ENCODE measurements at places on chromosomes 1 and 21.
A peak's percentile ranks its signal among the peaks of the same experiment; 100 is the strongest.

DNA sequence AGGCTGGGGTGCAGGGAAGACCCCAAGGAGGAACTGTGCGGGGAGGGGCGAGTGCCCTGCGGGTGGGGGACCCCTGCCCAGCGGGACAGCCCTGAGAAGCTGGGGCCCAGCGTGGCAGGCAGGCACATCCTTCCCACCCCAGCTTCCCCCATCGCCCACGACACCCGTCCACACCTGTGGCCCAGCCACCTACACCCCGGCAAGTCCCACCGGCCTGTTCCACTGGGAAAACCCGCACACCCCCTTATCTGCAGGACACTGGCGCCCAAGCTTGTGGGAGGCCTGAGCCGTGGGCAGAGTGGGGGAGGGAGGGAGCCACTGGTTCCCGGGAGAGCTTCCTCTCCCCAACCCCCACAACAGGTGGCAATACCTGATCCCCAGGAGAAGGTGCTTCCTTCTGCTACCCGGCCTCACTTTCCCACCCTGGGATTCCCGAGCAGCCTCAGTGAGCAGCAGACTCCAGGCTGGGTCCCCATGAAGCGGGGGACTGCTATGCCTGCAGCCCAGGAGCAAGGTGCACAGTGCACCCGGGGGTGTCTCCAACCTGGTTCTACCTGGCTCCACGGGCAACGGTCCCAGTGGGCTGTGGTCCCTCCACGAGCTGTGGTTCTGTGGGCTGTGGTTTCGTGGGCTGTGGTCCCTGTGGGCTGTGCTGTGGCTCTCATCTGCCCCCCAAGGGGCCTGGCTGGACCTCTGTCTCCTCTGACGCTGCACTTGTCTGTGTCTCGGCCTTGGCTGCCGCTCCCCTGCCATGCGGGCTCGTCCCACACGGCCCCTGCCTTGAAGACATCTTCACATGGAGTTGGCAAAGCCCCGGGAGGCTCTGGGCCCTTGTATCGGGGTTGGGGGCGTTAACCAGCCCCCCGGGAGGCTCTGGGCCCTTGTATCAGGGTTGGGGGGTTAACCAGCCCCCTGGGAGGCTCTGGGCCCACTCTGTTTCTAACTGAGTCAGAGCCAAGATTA, 37.8 kb upstream of the POFUT2 start:
- no peak for DNase-seq
- peaks cover 26% of the 10 kb centered on the region for H3K4me1 ChIP-seq
- H3K4me3 ChIP-seq = no peak overlapping the region
- peak overlapping the region; percentile 27 for H3K27ac ChIP-seq
- H3K36me3 ChIP-seq = no peaks in the 10 kb centered on the region

DNA sequence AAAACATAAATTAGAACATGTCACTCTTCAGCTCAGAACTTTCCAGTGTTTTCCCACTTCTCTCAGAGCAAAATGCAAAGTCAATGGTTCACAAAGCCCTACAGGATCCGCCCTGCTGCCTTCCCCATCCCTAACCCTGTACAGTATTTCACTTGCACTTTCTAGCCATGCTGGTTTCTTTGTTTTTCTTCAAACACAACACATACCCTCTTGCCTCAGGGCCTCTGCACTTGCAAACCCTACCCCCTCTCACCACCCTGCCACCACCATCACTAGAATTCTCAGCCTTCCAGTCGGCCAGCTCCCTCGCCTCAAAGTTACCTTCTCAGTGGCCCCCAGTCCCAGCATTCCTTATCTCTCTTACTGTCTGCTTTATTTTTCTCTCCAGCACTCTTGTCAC, 17.6 kb downstream of the TEX35 start:
- no peak overlapping the region for H3K27ac ChIP-seq
- no peaks in the 10 kb centered on the region for H3K4me1 ChIP-seq
- no peak for DNase-seq
- H3K27me3 ChIP-seq = no peaks in the 10 kb centered on the region
- no peaks in the 10 kb centered on the region for H3K36me3 ChIP-seq
- no peak overlapping the region for H3K4me3 ChIP-seq

GRCh38 chr1:238787471-238787870, 598.9 kb upstream of the CHRM3 start:
- DNase-seq = no peak
- no peaks in the 10 kb centered on the region for H3K27me3 ChIP-seq
- no peaks in the 10 kb centered on the region for H3K4me1 ChIP-seq
- no peaks in the 10 kb centered on the region for H3K36me3 ChIP-seq

DNA sequence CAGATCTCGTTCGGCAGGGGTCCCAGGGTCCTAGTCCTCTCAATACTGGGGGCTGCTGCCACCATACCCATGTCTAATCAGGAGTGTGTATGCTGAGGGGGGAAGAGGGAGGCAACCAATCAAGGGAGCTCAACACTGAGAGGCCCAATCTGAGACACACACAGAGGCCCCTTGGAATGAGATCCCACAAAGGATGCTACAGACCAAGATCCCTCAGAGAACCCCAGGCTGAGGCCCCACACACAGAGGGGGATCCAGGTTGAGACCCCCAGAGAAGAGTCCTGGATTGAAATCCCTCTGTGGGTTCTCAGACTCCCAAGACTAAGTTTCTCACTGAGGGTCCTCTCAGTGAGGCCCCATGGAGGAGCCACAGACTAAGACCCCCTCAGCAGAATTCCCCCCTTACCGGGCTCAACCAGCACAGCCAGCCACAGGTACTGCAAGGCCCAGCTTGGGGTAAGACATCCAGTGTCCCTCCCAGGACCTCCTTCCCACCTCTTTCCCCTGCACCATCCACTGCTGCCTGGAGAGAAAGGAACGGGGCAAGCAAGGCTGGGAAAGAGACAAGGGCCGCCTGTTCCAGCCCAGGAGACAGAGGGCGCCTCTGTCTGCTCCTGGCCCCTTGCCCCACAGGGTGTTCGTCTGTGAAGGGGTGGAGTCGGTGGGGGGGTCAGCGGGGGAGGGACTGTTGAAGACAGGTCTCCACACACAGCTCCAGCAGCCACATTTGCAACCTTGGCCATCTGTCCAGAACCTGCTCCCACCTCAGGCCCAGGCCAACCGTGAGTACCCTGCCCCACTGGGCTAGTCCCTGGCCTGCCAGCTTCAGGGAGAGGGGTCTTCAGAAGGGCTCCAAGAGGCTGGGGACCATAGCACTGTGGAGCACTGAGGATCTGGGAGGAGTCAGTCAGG, at the start of gene S100A1:
Gene S100A1, plus strand, starts transcription at position 720 of the 912 bp plus-strand sequence. CDS start 2,088 bp downstream, outside the sequence.
- DNase-seq = no peak
- no peaks in the 10 kb centered on the region for H3K36me3 ChIP-seq
- peak within 1 kb of the TSS; percentile 79 for H3K4me3 ChIP-seq
- H3K27me3 ChIP-seq = no peaks in the 10 kb centered on the region

DNA sequence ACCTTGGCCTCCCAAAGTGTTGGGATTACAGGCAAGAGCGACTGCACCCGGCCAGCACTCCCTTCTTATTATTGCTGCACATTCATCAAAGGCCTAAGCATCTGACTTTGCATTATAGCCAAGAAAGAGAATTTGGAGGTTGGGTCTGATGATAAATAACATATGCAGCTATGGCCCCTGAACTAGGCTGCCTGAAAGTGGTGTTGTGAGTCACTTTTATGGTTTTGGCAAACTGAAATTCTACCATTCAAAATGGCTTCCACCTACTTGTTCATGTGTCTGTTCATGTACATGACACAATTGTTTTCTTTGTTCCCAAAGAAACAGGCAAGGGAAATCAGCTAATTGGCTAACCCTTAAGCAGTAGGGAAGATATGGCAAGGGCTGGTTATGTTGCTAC, 25.0 kb upstream of the UAP1 start:
- H3K27me3 ChIP-seq = no peaks in the 10 kb centered on the region
- no peak overlapping the region for H3K4me3 ChIP-seq

DNA sequence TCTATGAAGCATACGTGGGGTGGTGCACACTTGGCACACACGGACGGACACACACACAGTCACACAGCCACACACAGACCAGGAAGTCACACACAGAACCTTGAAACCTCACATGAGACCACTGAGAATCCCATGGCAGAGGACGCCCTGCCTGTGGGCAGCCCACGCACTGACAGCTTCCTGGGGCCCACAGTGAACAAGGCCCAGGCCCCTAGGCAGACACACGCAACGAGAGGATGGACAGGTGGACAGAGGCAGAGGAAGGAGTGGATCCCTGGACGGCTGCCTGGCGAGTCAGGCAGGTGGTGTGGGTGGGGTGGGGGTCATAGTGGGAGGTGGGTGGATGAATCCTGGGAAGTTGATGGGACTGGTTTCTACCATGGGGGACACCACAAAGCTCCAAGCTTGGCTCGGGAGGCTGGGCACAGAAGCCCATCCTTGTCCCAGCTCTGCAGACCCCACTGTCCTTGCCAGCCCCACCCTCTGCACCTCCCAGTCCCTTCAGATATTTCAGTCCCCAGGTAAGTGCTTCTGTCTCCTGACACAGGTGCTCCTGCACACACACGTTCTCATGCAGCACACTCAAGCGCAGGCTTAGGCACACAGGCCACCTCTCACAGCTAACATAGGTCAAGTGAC, 49.1 kb downstream of the WNT9A start:
- H3K4me1 ChIP-seq = no peaks in the 10 kb centered on the region
- H3K4me3 ChIP-seq = no peak overlapping the region

DNA sequence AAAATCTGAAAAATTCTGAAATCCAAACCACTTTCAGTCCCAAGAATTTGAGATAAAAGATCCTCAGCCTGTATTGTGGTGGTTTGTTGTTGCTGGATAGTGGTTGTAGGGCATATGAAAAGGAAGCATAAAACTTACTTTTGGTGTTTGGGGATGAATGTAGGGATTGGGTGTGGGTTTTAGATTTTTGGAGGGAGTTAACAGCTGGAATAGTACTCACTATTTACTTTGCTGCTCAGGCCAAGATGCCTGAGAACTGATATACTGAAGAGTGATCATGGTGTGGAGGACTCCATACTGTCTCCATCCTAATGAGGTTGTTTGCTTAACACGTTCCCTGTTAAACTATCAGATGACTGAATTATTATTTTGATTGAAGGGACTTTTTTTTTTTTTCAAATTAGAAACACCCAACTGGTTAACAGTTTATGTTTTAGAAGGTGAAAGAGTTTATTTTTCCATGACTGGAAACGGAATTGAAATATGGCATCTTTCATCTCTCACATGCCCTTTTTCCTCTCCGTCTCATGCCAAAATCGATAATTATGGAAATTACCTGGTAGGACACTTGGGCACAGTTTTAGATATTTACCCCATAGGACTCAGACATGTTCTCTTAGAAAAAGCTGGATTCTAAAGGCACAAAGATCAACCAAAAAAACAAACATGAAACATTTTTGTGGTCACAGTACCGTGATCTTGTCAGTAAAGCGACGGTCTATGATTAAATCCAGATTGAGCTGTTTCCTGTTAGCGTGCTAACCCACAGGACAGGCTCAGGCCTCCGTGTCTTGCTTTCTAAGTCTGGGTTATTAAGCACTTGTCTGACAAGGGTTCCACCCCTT, 37.3 kb downstream of the RGL1 start:
- no peaks in the 10 kb centered on the region for H3K36me3 ChIP-seq
- H3K27me3 ChIP-seq = no peaks in the 10 kb centered on the region
- peak overlapping the region; percentile 57 for H3K27ac ChIP-seq
- H3K4me1 ChIP-seq = peaks cover 15% of the 10 kb centered on the region
- no peak for DNase-seq
- H3K4me3 ChIP-seq = peak overlapping the region; percentile 53

GRCh38 chr21:35075546-35075945, 26.4 kb upstream of the RUNX1 start:
- no peak overlapping the region for H3K4me3 ChIP-seq
- DNase-seq = no peak

GRCh38 chr1:240337781-240338180, 246.1 kb downstream of the FMN2 start:
- no peak overlapping the region for H3K27ac ChIP-seq
- H3K27me3 ChIP-seq = no peaks in the 10 kb centered on the region
- no peaks in the 10 kb centered on the region for H3K4me1 ChIP-seq
- no peak for DNase-seq

DNA sequence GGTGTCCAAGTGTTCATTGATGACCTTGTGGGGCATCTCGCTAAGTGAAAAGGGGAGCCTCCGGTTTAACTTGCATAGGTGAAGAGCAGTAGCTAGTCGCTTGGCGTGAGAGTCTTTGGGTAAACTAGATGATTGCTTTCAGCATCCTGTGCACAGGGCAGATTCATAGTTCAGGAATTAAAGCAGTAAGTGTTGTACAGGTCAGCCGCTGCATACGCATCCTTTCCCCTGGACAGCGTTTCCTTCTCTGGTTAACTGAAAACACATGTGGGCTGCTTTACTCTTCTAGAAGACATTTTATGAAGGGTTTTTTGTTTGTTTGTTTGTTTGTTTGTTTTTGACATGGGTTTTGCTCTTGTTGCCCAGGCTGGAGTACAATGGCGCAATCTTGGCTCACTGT, 12.1 kb downstream of the NDUFV3 start:
- no peak overlapping the region for H3K27ac ChIP-seq
- no peak overlapping the region for H3K4me3 ChIP-seq
- DNase-seq = no peak
- peaks cover 50% of the 10 kb centered on the region for H3K36me3 ChIP-seq
- H3K27me3 ChIP-seq = no peaks in the 10 kb centered on the region

DNA sequence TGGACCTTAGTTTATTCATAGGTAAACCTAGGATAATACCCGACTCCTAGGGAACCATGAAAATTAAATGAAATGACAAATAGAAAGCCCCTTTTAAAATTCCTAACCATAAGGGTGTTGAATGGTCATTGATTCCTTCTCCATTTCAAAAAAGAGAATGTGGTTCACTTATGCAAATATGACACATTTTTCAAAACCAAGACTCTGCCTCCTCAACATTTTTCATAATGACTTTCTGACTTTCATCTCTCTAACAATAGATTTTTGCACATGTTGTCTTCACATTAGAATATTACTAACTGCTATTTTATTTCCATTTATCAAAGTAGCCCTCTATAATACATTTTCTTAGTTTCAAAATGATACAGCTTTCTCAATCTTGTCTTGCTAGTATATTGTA, 169.1 kb downstream of the NTNG1 start:
- H3K27me3 ChIP-seq = no peaks in the 10 kb centered on the region
- no peaks in the 10 kb centered on the region for H3K4me1 ChIP-seq
- no peak for DNase-seq
- no peak overlapping the region for H3K4me3 ChIP-seq
- no peak overlapping the region for H3K27ac ChIP-seq
- no peaks in the 10 kb centered on the region for H3K36me3 ChIP-seq

- H3K36me3 ChIP-seq = no peaks in the 10 kb centered on the region
- no peak for DNase-seq
- H3K4me3 ChIP-seq = no peak overlapping the region
- H3K27ac ChIP-seq = no peak overlapping the region
Observed at GRCh38 chr1:229035748-229036082, 235.2 kb upstream of the RAB4A start.

DNA sequence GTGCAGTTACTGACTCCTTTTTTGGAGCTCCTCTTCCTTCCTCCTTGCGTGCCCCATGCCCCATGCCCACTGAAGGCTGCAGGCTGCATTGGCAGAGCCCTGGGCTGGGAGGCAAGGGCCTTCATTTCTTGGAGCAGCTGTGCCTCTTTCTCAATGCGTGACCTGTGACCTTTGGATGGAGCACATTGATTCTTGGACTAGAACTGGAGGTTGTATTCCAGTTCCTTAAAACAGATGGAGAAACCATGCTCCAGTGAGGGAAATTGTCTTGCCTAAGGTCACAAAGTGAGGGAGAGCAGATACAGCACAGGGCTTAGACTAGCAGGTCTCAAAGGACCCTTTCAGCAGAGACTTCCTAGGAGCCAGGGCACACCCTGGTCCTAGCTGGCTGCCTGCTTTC, 9.0 kb downstream of the TMEM269 start:
- H3K4me3 ChIP-seq = no peak overlapping the region
- no peaks in the 10 kb centered on the region for H3K4me1 ChIP-seq
- DNase-seq = no peak

GRCh38 chr1:64508629-64509028, 38.7 kb downstream of the CACHD1 start:
- H3K4me3 ChIP-seq = no peak overlapping the region
- no peaks in the 10 kb centered on the region for H3K36me3 ChIP-seq
- H3K27ac ChIP-seq = no peak overlapping the region
- no peak for DNase-seq
- H3K27me3 ChIP-seq = no peaks in the 10 kb centered on the region
- peaks cover 22% of the 10 kb centered on the region for H3K4me1 ChIP-seq

Measured in thoracic aorta (tissue), 2 donors.